HEK293T (cell line): ENCODE measurements at places on chromosomes 13 and 19.
A peak's percentile ranks its signal among the peaks of the same experiment; 100 is the strongest.

DNA sequence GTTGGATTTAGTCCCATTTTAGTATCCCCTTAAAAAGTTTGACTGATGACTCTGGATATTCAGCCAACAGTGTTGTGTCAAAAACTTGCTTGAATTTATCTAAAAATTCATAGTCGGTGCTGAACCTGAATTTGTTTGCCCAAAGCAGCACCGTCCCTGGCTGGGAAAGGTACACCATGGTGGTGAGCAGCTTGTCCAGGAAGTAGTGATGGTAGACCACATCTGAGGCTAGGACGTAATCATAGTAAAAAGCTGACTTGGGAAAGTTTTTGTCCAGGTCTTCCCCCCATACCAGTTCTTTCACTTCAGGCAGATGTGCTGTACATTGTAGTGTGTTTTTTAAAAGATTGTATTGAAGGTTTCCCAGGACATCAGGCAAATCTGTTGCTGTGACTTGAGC is 8.8 kb downstream of the METTL21C start:
- no peak for DNase-seq

- peak; percentile 89 for DNase-seq
These were observed 41.4 kb downstream of the LYL1 start for GRCh38 chr19:13060964-13061927.

GRCh38 chr13:69737129-69737935 is 370.3 kb upstream of the ATXN8OS start:
- no peak for DNase-seq

DNA sequence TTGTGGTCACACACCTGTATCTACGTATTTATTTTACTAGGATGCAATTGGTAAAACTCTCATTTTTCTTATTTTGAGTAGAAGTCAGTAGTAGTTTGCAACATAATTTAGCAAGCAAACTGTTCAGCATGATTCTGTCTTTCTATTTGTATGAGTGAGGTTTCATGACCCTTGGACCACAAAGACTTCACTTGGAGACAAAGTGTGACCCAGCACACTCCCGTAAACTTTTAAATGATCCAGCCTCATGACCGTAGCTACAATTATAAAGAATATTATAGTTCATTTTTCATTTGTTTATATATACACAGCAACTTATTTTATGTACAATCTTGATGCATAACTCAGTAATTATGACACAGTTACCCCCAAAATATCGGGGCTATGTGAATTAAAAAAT is 86.5 kb downstream of the ERCC5 start:
- no peak for DNase-seq

DNA sequence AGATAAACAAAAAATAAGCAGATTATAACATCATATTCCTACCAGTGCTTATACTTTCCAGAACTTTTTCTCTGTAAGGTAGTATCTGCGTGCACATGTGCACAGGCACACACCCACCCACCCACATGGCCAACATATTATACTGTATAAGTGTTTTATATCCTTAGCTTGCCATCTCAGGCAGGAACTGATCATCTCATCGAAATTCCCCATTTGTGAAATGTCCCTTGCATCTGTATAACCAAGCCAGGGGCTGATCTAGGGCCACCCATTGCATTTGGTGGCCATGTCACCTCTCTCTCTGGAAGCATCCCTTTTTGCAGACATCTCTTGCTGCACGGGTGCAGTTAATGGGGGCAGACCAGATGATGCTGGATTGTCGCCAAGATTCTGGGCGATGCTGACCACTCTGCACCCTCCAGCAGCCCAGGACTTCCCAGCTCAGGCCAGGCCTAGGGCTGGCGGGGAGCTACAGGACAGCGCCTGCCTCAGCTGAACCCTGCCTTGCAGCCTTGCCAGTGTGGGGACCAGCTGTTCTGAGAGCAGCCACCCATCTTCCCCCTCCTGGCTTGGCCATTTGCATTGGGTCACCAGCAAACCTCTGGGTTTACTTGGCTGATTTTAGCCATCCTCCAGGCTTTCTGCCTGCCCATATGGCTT is 95.9 kb downstream of the SLC7A1 start:
- no peak for DNase-seq

- DNase-seq = no peak
These were observed 225.2 kb downstream of the FOXO1 start for GRCh38 chr13:40440990-40441820.

DNA sequence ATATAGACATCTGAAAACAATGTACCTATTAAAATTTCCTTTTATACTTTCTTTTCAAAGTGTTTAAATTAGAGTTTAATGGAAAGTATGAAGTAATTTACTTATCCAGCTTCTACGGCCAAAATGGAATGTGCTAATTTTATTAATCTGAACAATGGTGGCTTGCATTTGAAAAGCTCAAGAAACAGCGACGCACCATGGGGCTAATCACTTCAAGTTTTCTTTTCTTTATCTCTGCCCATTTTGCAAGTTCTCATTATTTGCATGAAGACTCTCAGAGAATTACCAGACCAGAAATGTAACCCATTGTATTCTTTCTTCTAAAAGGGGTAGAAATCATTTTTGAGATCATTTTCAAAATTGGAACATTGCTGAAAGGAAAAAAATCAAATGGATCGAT is 204.0 kb upstream of the STARD13 start:
- no peak for DNase-seq

DNA sequence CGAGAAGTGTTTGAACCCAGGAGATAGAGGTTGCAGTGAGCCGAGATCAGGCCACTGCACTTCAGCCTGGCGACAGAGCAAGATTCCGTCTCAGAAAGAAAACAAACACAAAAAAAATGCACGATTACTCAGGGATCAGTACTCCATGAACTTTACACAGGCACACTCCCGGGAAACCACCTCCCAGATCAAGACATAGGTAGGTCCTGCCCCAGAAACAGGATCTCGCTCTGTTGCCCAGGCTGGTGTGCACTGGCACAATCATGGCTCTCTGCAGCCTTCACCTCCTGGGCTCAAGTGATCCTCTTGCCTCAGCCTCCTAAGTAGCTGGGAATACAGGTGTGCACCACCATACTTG is 11.2 kb downstream of the VASP start:
- no peak for DNase-seq

DNA sequence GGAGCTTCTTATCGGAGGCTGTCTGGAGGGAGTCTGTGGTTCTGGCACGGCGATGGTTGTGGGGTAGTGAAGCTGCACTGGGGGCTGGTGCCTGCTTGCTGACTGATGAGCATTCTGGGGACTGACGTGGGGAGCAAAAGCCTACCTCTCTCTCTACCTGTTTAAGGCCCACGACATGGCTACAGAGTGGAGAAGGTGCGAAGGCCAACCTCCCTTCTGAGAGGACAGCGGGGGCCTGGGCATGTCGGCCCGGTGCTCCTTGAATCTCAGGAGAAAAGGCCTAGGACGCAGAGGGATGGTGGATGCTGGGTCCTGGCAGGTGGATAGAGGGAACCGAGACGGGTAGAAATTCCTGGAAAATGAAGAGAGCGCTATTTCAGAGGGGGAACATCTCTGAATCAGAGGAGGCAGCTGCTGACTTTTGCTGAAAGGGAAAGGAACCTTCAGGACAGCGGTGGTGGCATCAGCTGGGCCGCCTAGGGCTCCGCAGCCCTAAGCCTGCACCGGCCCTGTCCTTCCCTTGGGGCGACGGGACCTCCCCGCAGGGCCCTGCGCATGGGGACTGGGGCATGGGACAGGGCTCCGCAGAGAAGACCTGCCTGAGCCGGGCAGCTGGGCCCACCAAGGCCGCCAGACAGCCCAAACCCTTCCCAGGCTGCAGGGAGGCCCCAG is 35.0 kb upstream of the MEDAG start:
- DNase-seq = no peak

DNA sequence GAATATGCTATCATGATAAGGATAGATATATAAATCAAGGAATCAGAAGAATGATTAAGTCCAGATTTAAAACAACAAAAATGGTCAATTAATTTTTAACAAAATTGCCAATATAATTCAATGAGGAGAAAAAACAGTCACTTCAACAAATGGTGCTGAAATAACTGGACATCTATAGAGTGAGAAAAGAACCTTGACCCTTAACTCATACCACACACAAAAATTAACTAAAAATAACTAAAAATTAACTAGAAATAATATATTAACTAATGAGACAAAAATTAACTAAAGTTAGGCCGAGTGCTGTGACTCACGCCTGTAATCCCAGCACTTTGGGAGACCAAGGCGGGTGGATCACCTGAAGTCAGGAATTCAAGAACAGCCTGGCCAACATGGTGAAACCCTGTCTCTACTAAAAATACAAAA is 9.5 kb downstream of the LGALS7 start:
- DNase-seq = no peak

GRCh38 chr19:42380155-42380554 is 9.9 kb downstream of the CNFN start:
- DNase-seq = no peak

DNA sequence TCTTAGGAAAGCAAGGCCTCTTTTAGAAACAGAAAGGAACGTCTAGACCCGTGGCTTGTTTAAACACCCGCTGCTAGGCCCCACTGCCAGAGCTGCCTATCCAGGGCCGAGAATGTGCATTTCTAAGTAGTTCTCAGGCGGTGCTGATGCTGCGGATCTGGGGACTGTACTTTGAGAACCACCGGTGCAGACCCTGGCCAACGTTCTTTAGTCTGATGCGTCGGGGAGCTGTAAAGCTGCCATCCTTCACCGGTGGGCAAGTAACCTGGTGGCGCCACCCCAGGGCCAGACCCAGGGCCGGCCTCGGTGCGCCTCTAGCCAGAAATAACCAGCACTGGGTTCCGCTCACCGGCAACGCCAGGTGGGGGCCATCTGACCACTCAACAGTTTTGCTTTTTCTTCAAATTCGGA is 47.1 kb downstream of the TGDS start:
- DNase-seq = no peak

- DNase-seq = peak; percentile 22
These were observed 852.7 kb upstream of the KLHL1 start for GRCh38 chr13:70960841-70961443.

GRCh38 chr13:82654861-82655855 is 1227.1 kb downstream of the SLITRK1 start:
- no peak for DNase-seq

GRCh38 chr13:42392716-42393572 is 121.0 kb downstream of the AKAP11 start:
- no peak for DNase-seq

DNA sequence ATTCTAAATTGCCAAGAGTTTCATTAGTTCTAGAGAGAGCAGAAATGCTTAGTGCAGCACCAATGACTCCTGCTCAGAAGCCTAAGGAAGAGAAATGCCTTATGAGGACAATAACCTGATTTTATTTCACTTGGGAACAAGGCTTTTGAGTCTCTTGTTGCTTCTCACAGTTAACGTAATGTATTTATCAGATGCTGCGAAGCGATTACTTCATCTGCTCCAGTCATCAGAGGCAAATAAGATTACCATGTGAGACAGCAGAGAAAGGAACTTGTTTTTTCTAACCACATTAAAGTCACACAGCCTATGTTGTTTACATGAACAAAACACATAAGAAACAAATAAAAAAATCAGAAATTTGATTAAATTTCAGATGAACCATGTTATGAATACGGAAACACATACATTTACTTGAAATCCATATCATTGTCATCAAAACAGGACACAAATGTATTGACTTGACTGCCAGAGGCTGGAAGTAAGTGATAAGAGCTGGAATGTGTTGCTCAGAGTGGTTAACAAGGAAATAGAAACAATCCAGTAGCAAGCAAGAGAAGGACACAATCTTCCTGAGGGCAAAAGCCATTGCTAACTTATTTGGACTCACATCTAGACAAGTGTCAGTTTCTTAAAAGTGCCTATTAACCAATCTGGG is 147.3 kb downstream of the LHFPL6 start:
- DNase-seq = no peak

DNA sequence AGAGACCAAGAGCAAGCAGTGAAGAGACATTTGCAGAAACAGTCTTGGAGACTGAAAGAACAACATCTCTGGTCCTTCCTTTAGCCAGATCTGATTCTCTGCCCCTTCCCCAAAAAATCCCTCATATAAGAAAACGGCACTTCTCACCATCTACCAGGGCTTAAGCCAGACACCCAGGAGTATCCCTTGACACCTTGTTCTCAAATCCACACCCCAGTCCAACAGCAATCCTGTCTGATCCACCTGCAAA is 1.7 kb upstream of the PLEKHG2 start:
- DNase-seq = no peak

- DNase-seq = no peak
These were observed 29.5 kb downstream of the PEPD start for GRCh38 chr19:33492090-33492489.

GRCh38 chr13:28531077-28531844 is 36.3 kb upstream of the FLT1 start:
- DNase-seq = peak; percentile 61

- no peak for DNase-seq
These were observed 215.3 kb downstream of the PCCA start for GRCh38 chr13:100304229-100304628.

DNA sequence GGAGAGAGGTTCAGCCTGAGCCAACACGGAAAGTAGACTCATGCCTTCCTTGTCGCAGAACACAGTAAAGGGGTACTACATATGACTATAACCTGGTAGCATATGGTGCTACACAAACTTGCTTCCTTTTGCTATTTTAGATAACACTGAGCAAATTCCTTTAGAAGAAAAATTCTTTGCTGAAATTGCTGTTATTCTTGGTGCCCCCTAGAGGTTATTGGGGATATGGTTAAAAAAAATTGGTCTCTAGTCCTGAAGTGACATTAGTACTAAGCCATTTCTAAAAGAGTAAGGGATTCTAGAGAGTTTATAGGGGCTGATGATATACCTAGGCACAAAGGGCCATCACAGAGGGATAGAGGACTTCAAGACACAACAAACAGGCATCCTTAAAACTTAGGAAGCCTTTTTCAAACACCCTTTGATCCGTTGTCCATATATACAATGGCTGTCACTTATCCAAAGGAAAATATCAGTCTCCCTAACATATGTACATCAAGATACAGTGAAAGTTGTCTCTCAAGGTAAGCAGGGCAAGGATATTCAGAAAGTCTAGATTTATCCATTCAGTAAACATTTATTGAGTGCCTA is 13.9 kb upstream of the HS6ST3 start:
- DNase-seq = peak; percentile 13

- DNase-seq = peak; percentile 98
These were observed at the start of gene SMIM7 for GRCh38 chr19:16659832-16660708. TSS of gene SMIM7 (minus strand) at chr19:16660144. CDS start at chr19:16660110, 34 bp downstream.

DNA sequence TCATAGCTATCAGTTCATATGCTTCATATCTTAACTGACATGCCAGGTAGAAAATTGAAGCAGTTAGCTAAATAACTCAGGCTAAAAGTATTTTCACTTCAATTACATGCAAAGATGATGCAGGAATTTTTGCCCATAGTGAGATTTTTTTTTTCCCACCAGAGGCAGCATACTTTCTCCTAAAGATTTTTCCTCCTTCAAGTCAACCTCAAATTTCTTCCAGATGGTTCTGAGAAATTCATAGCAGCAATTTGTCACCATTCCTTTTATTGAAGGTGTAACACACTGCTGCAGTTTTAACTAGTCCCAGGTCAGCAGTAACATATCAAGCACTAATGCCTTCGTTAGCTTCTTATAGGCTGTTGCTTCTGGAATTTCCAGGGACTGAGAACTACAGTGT is 141.9 kb downstream of the SUCLA2 start:
- DNase-seq = no peak

DNA sequence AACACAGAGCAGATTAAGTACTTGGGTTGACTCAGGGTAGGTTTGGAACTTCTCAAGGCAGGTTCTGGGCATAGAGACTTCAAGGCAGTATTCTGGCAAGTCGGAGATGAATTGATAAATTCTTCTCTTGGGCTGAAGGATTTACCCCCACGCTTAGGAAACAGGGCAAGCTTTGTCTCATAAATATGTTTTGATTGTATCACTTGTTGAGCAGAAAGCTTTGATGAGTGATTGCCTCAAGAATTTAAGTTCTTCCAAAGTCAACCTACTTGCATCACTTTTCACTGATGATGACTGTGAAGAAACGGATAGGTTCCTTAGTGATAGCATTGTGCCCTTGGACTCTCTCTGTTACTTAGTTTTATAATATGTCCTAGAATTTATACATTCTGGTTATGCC is 258.6 kb upstream of the DACH1 start:
- no peak for DNase-seq
